ENCODE measurements at places on chromosomes 4 and X.

GRCh38 chrX:136291824-136292223 is 8.9 kb upstream of the ADGRG4 start:
- no peaks in the 10 kb centered on the region for H3K4me1 ChIP-seq
- no peaks in the 10 kb centered on the region for H3K27me3 ChIP-seq
- H3K4me3 ChIP-seq, result no peak overlapping the region
- H3K27ac ChIP-seq, result no peak overlapping the region
- no peak for DNase-seq

DNA sequence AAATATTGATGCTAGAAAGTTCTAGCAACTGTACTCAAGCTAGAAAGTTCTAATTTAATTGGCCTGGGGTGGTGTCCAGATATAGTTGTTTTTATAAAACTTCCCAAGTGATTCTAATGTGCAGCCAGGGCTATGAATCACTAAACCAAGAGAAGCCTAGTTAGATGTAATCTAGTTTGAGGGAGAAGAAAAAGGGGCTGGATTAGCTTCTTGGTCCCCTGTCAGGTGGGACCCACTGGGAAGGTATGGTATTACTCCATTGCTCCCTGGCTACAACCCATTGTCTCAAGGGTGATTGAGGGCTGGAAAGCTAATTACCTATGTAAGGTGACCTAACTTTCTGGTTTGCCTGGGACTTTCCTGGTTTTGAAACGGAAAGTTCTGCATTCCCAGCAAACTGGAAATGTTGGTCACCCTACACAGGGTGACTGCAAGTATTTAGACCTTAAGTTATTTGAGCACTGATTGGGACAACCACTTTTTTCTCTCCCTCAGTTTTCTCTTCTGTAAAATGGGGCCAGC is 23.9 kb upstream of the MSN start:
- DNase-seq, result no peak
- no peaks in the 10 kb centered on the region for H3K27me3 ChIP-seq
- no peaks in the 10 kb centered on the region for H3K36me3 ChIP-seq
- H3K4me1 ChIP-seq, result no peaks in the 10 kb centered on the region

DNA sequence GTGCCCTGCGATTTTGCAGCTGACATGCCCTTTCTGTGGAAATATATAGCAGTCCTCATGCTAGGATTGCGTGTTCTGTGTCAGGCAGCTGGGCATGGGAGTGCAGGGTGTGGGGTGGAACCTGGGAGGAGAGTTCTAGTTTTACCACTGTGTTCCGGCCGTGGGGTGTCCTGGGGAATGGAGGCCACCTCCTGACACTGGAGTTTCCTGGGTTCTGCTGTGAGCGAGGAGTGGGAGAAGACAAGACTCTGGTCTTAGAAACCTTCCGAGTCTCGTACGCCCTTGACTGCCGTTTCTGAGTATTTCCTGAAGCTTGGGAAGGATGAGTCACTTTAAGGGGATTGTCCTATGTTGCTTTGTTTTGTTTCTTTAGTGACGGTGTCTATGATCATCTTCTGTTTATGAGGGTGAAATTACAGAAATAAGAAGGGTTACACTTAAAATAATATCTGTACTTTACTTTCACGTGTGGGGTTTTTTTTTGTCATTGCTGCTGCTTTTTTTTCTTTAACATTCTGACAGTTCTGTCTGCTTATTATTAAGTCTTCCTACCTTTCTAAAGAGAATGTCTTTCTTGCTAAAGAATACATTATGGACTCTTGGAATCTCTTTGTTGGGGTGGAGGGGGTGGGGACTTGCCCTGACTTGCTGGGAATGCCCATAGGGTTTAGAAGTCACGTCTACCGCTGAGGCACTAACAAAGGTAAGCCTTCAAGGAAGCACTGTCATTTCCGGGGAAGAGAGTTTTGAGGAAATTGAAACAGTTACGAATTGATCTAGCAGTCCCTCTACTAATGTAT is 19.1 kb downstream of the CD99 start:
- peaks cover 40% of the 10 kb centered on the region for H3K4me1 ChIP-seq
- H3K36me3 ChIP-seq, result peaks cover 13% of the 10 kb centered on the region
- no peak for DNase-seq

GRCh38 chr4:161702287-161702686 is 461.5 kb downstream of the FSTL5 start:
- H3K4me1 ChIP-seq, result peaks cover 18% of the 10 kb centered on the region
- no peaks in the 10 kb centered on the region for H3K27me3 ChIP-seq
- no peak for DNase-seq
- H3K27ac ChIP-seq, result no peak overlapping the region
- no peak overlapping the region for H3K4me3 ChIP-seq

DNA sequence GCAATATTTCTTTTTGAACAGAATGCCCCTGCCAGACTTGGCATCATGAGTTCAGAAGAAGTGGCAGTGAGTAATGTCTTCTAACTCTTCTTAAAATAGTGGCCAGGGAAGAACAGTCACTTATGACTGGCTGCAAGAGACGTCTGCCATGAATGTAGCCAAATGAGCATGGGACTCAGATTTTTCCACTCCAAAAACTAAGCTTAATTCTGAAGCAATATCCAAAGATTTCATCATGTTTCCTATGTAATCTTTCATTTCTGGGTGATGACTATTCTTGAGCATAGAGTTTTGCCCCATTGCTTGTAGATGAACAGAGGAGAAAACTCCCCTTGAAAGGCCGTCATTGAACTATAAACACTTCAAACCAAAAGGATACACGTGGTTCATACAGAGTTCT is 11.8 kb downstream of the AMBN start:
- no peak for DNase-seq
- no peaks in the 10 kb centered on the region for H3K27me3 ChIP-seq
- no peak overlapping the region for H3K27ac ChIP-seq
- H3K4me1 ChIP-seq, result peaks cover 6% of the 10 kb centered on the region
- no peak overlapping the region for H3K4me3 ChIP-seq
- no peaks in the 10 kb centered on the region for H3K36me3 ChIP-seq
